ENCODE measurements at places on chromosomes 5 and 9. TPM values are rescaled to one million over a fixed set of nuclear protein-coding genes. Genes with fewer than 3 reads are reported as not detected.

WNT8A gene
- total RNA-seq: 0.30 TPM

- peak; percentile 46 for ATAC-seq
Observed at GRCh38 chr9:128987805-128988204, 40.3 kb downstream of the NUP188 start.

TLR4 gene
- total RNA-seq: 0.25 TPM

DNA sequence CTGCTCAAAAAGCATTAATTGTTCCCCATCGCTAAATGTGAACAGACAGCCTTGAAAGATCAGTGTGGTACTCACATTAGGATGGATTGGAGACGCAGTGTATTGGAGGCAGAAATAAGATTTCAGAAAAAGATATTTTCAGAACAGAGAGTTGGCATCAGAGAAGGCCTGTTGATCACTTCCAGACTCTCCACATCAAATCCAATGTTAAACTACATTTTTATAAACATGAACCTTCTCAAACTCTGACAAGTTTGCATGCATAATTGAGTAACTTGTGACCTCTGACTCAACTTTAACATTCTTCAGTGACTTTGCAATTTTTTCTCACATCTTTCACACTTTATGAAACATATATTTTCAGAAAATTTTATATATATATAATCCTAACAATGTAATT, 919.6 kb upstream of the SEMA6A start:
- no peak for ATAC-seq

- ATAC-seq: no peak
Observed at GRCh38 chr5:67203701-67204074, 7.1 kb upstream of the CD180 start.

DNA sequence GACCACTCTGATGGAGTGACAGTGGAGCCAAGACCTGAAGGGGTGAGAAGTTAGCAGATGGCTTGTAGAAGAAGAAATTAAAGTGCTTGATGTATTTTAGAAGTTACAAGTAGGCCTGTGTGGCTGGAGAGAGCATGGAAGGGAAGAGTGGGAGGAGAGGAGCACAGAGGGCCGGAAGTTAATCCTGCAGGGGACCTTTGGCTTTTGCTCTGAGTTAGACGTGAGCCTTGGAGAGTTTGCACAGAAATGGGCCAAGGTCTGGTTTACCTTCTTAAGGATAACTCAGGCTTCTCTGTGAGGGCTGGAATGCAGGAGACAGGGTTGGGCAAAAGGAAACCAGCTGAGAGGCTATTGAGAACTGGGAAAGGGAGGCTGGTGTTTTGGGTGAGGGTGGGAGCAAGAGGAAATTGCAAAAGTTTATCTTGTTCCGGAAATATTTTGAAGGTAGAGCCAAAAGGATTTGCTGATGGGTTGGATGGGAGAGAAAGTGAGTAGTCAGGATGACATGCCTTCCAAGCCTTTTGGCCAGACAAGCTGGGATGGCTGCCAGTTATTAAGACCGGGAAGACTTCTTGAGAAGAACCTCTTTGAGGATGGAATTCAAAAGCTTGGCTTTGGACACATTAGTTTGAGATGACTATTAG, 17.5 kb upstream of the F2RL1 start:
- ATAC-seq: no peak

- ATAC-seq: no peak
Observed at GRCh38 chr5:7873216-7873615, 4.3 kb downstream of the MTRR start.

- ATAC-seq: peak; percentile 38
Observed at GRCh38 chr5:111697215-111697614, 59.8 kb downstream of the NREP start.

GGTA1 gene
- total RNA-seq: not detected

DNA sequence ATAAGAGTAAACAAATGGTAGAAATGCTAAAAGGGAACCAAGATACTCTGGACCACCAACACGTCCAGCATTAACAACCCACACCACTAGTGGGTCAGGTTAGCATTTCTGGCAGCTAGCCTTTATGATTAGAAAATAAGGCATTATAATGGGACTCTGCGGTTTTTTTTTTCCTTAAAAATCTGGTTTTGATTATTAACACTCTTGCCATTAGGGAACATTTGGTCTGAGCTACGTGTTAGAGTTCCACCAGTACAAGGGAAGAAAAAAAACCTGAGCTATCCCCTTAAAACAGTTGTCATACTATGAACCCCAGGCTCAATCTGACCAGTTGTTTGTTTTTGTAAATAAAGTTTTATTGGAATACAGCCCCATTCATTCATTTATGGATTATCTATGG, 110.4 kb downstream of the NTRK2 start:
- no peak for ATAC-seq

BAAT gene
- total RNA-seq: 0.15 TPM

GRCh38 chr9:134320126-134320867, 6.0 kb upstream of the RXRA start:
- ATAC-seq: peak; percentile 35

- peak; percentile 99 for ATAC-seq
Observed at GRCh38 chr9:96169484-96169883, 132.5 kb downstream of the HSD17B3 start.

GRCh38 chr9:108136656-108137055, 647.1 kb upstream of the KLF4 start:
- ATAC-seq: no peak

DNA sequence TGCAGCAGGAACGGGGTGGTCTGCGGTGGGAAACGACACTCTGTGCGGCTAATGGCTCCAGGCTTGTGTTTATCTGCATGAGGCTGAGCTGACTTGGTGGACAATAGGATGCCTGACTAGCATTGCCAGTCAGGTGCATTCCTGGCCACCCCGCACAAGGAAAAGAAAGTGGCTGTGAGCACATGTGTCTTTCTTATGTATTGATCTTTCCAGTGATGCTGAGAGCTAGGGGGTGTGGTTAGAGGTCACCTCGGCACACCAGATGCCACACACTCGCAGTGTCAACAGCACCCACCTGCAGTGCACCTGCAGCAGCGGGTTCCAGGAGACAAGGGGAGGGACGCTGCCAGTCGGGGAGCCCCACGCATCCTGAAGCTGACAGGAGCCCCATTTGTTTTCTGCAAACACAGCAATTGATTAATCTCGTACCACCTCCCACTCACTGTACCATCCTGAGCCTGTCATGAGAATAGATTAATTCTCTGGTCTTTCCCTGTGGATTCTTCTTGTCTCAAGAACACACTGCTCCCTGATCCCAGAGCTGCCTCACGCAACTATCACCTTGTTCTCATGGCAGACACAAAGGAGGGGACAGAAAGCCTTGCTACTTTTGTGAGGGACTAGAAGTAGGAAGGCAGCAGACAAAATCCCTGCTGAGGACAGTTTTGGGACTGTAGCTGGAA, 251.7 kb upstream of the WWC1 start:
- peak; percentile 84 for ATAC-seq

GRCh38 chr5:127941646-127942045, 141.9 kb upstream of the SLC12A2 start:
- ATAC-seq: peak; percentile 78

GRCh38 chr9:116336133-116336862, 182.7 kb downstream of the PAPPA start:
- no peak for ATAC-seq

DNA sequence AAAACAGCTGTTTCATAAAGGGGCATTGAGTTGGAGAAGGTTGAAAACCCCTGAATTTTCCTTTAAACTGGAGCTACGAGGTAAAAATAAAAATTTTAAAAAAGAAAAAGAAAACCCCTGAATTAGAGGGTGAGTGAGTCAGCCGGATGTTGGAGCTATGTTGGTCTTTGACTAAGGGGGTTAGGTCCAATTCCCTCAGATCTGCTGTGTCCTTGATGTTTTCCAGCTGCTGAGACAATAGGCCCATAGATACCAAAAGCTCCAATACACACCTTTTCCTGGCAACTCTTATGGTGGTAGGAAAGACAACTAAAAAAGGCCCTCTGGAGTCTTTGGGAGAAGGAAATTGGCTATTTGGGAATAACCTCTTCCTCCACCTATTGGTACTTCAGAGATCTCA, 79.4 kb upstream of the SAP30L start:
- ATAC-seq: no peak

DNA sequence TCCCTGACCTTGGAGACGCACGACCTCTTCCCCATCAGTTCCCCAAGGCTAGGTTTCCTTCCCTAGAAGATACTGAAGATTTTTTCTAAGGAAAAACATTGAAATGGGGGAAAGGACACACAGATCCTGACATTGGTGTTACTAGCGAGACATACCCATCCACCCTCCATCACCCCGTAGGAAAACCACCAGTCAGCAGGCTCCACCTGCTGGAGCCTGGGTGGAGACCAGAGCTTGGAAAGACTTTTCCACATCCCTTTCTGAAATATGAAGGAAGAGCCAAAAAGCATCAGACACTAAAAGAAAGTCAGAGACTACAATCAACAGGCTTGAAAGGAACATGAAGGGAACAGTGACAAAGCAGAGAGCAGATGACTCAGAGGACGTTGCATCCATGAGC, 638.0 kb downstream of the IRX1 start:
- no peak for ATAC-seq

DNA sequence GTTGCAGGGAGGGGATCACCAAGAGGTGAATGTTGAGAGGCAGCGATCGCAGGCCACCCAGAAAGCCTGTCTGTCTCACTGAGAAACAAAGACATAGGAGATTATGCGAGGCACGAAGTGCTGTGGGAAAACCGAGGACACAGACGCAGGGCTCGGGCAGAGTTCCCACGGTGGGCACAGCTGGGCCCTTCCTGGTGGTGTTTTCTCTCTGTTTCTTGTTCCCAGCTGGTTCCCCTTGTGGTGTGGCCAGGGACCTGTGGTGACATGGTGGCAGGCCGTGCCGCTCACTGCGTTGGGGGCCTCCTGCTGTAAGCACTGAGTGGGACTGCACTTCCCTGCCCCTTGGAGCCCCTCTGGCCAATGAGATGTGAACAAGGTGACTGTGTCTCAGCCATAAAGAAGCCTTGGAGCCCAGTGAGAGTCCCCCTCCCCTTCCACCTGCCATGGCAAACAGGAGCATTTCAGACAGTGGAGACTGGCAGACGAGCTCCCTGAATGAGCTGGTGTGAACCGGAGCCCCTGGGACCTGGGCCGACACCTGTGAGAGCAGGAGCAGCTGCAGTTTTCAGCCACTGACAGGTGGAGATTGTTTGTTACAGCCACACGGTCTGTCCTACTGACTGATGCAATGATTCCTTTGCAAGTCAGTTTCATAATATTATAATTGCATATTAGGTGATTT, 13.2 kb upstream of the IRX4 start:
- ATAC-seq: no peak

- ATAC-seq: no peak
Observed at GRCh38 chr9:272251-273213, 57.9 kb downstream of the DOCK8 start.

DNA sequence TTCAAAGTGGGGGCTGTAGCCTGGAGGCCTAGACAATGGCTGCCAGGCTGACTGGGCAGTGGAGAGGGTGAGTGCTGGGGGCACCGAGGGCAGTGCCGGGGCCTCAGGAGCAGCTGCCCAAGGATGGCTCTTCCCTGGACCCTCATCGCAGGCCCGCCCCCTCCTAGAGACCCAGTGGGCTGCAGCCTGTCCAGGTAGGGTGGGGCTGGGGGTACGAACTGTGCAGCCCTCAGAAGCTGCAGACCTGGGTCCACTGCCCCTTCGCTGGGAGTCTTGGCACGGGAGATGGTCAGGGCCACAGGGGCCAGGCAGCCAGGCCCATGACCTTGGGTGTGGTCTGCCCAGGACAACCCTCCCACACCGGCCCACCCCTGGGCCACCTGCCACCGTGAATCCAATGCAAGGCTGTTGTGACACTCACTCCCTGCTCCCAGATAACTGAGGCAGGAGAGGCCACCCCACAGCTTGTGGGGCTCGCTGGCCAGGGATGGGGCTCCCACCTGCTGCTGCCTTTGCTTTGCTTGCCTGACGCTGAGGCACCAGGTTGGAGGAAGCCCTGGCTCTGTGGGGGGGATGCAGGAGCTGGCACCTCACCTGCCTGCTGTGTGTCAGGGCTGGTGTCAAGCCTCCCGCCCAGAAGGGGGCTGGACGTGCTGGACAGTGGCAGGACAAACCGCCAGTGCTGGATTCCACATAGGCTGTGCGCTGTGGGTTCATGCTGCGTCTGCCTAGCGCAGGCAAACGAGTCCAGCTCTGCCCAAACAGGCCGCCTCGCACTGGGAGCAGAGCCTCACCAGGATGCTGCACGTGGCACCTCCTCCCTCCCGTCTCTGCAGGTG, 23.1 kb upstream of the SLC9A3 start:
- ATAC-seq: no peak

DNA sequence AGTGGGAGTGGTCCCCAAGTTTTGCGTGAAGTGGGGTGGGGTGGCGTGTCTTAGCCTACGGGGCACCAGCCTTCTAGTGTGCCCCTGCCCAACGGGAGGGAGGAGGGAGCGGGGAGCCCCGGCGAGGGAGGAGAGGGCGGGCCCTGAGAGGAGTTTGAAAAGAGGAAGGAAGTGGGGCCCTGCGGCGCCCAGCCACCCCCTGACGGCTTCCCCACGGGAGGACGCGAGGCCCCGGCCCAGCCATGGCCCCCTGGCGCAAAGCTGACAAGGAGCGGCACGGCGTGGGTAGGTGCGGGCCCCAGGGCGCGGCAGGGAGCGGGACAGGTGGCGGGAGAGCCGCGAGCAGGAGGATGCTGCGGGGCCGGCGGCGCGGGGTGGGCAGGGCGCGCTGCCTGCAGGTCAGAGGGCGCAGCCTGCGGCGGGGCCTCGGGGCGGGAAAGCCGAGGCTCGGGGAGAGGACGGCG, at the start of gene DOCK2:
Gene DOCK2, plus strand, starts transcription at position 191 of the 464 bp plus-strand sequence. Its CDS starts 52 bp downstream, at position 243.
- ATAC-seq: no peak

DNA sequence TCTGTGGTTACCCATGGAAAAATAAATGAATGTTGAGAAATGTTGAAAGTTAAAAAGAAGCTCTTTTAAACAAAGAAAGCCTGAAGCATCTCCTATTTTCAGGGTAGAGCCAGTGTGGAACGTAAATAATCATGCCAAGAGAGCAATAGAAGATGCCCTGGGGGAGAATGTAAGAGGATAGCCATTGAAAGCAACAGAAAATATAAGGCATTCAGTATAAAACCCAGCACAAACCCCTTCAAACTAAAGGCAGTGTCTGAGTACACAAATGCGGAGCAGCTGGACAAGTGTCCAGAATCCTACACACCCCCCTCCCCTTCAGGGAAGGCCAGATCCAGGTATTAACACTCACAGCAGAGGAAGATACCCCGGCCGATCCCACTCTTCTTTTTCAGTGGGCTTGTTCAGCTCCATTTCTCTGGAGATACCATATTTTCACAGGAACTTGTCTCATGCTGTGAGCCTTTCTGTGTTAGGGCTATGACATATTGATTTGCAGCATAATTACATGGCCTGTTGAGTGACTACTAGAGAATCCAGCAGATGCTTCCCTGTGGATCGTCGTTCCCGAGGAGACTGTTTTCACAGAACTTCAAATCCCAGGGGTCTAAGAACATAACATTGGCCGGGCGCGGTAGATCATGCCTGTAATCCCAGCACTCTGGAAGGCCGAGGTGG, 101.2 kb downstream of the PLK2 start:
- peak; percentile 39 for ATAC-seq

NPR3 gene
- total RNA-seq: 1.0 TPM

GRCh38 chr5:84642795-84643194, 258.1 kb upstream of the EDIL3 start:
- no peak for ATAC-seq
